Brain pericyte (primary cell): ENCODE measurements at places on chromosomes 3 and 15.

GRCh38 chr3:87076946-87077345 is 86.0 kb upstream of the VGLL3 start:
- peak; percentile 13 for DNase-seq

DNA sequence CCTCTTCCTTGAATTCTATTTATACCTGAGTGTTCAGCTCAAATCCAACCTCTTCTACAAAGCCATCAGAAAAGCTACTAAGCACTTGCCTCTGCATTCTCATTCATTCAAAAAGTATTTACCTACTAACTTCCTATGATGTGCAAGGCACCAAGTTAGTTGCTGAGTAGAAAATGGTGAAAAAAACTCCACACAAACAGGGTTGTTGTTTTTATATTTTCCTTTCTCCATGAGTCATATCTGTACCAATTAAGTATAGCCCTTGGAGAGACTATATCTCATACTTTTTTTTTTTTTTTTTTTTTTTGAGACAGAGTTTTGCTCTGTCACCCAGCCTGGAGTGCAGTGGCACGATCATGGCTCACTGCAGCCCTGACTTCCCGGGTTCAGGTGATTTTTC is 67.7 kb downstream of the IGF2BP2 start:
- DNase-seq, result no peak

DNA sequence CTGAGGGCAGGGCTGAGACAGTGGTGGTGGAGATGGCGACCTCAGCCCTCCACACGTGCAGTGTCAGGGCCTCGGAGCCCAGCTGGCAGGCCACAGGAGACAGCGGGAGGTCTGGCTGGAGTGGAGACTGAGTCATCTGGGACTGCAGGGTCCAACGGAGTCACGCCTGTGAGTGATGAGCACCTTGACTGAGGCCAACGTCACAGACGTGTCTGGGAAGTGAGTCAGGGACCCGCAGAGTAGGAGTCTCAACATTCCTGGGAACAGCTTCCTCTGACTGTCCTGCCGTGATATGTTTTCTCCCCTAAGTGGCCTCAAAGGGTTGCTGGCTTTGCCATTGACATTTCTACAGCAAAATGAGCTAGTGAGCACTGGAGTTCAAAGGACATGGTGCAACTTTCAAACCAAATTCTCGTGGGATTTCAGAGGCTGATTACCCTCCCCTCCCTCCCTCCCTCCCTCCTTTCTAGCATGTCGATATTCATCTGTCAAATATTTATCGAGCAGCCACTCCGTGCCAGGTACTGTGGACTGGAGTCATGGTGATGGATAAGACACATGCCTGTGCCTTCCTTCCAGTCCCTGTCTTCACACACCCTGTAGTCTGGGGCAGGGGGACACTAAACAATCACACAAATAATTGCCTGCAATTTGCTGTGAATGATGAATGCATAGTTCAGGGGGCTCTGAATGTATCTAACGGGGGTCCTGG is 53.3 kb upstream of the AMOTL2 start:
- peak; percentile 85 for DNase-seq

DNA sequence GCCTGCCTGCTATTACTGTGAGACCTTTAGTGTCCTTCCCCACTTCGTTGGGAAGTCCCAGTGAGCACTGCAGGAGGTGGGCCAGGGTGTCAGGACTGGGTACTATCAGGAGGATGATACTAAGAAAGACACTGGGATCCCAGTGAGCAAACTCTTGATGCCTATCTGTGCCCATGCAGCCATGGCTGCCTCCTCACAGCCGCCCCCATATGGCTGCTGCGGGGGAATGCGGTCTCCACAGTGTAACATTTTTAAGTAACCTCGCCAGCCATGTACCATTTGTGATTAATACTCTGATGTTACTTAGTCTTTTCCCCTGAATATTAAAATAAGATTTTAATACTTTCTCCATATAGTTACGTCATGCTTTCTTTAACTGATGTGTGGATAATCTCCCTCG is 312.2 kb downstream of the RYR3 start:
- DNase-seq, result no peak

DNA sequence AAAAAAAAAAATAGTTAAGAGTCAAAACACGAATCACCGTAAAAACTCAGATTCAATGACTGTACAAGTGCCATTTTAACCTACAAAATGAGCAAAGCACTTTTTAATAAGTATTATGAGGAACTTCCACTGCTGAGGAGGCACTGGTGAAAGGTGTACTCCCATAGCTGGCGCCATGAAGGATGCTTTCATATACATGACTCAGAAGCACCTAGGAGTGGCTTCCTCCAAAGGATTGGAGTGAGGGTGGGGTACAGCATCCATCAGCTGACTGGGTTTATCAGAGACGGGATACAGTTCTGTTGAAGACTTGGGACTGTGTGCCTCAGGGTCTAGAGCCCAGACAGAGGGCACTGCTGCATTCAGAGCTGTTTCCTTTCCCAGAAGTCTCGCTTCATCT is 60.9 kb upstream of the MEX3B start:
- DNase-seq, result no peak

- no peak for DNase-seq
Measured at GRCh38 chr3:18830087-18830486, 318.2 kb upstream of the KCNH8 start.

DNA sequence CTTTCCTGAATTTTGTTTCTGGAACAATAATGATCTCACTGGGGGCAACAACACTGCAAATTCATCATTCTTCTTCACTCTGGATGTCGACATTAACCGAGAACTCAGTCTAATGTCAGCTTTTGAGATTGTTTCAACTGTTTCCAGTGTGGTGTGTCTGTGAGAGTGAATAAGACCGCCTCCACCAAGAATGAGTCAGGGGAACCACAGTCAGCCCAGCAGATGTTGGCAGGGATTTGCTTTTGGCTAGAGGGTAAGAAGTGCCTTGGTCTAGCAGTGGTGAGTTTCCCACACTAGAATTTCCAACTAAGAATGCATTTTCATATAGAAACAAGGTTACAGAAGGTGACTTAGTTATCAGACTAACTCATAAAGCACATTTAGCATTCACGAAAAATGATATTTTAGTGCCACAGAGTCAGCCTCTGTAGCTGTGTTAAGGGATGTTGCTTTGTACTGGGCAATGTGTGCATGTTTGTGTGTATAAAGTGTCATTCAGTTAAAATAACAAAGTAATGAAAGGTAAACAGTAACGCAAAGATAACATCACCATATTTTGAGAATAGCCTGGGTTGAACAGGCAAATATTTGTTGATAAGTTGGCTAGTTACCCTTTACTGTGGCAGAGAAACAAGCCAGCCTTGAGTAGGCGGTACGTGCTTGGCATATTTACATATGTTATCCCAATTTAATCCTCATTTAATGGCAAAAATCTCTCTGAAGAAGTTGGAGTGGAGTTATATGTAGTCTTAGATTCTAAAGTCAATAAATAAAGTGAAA is 33.8 kb downstream of the DRD3 start:
- peak; percentile 61 for DNase-seq

- no peak for DNase-seq
Measured at GRCh38 chr3:66463054-66463631, 37.7 kb downstream of the LRIG1 start.
